Nasal cavity respiratory epithelium epithelial cell of viscerocranial mucosa (primary cell): ENCODE measurements at places on chromosomes 2 and 18. TPM values are rescaled to one million over a fixed set of nuclear protein-coding genes. Genes with fewer than 3 reads are reported as not detected.

The FBXO48 gene
- total RNA-seq = 0.68 and 1.00 TPM in 2 replicates

The KCNG2 gene
- total RNA-seq = not detected in 2 replicates

The MAP2 gene
- total RNA-seq = 13.2 and 19.1 TPM in 2 replicates

The MDH1B gene
- under 0.01 and 0.28 TPM in 2 replicates for total RNA-seq

The SIX3 gene
- total RNA-seq = 0.68 and 4.1 TPM in 2 replicates

The RBM44 gene
- total RNA-seq = 0.28 and 0.34 TPM in 2 replicates

The RAPGEF4 gene
- 0.34 and 1.00 TPM in 2 replicates for total RNA-seq

The ATF2 gene
- 32.1 and 40.0 TPM in 2 replicates for total RNA-seq

The CD28 gene
- not detected in 2 replicates for total RNA-seq

The CFAP65 gene
- not detected in 2 replicates for total RNA-seq

The CYRIA gene
- 1.4 and 9.6 TPM in 2 replicates for total RNA-seq

The CCL20 gene
- total RNA-seq = 2.1 and 33.9 TPM in 2 replicates

The RAB17 gene
- 0.34 and 1.5 TPM in 2 replicates for total RNA-seq

The CROCC2 gene
- not detected in 2 replicates for total RNA-seq

The WNT6 gene
- not detected in 2 replicates for total RNA-seq

The PLGLB1 gene
- total RNA-seq = 0.34 and 1.4 TPM in 2 replicates

The GLI2 gene
- total RNA-seq = 0.07 TPM in 1 of 2 replicates, not detected in the other

The ADRA2B gene
- total RNA-seq = under 0.01 and 0.07 TPM in 2 replicates

The MOGAT1 gene
- not detected in 2 replicates for total RNA-seq

The BCL11A gene
- total RNA-seq = 2.1 and 14.9 TPM in 2 replicates

The MSGN1 gene
- total RNA-seq = not detected in 2 replicates

The ZNF396 gene
- 1.0 and 1.7 TPM in 2 replicates for total RNA-seq

The CYS1 gene
- total RNA-seq = under 0.01 and 0.43 TPM in 2 replicates

The CDK15 gene
- total RNA-seq = not detected in 2 replicates

The MREG gene
- total RNA-seq = 35.9 and 45.3 TPM in 2 replicates

The NYAP2 gene
- total RNA-seq = under 0.01 TPM in 1 of 2 replicates, not detected in the other

The TRIB2 gene
- total RNA-seq = 4.4 and 33.7 TPM in 2 replicates

The SERPINB10 gene
- under 0.01 and 0.43 TPM in 2 replicates for total RNA-seq

The SIX2 gene
- total RNA-seq = 3.4 and 11.6 TPM in 2 replicates

The MYO3B gene
- total RNA-seq = 0.34 and 1.8 TPM in 2 replicates

The SLC19A3 gene
- under 0.01 and 0.36 TPM in 2 replicates for total RNA-seq

The PELI1 gene
- 33.2 and 57.3 TPM in 2 replicates for total RNA-seq

The CAPN14 gene
- total RNA-seq = 1.4 and 6.1 TPM in 2 replicates

The RGPD3 gene
- total RNA-seq = 0.34 and 0.43 TPM in 2 replicates
